ENCODE measurements at places on chromosomes 6 and 20.

- DNase-seq, result no peak
Observed at GRCh38 chr6:144217264-144217663, 66.9 kb downstream of the STX11 start.

DNA sequence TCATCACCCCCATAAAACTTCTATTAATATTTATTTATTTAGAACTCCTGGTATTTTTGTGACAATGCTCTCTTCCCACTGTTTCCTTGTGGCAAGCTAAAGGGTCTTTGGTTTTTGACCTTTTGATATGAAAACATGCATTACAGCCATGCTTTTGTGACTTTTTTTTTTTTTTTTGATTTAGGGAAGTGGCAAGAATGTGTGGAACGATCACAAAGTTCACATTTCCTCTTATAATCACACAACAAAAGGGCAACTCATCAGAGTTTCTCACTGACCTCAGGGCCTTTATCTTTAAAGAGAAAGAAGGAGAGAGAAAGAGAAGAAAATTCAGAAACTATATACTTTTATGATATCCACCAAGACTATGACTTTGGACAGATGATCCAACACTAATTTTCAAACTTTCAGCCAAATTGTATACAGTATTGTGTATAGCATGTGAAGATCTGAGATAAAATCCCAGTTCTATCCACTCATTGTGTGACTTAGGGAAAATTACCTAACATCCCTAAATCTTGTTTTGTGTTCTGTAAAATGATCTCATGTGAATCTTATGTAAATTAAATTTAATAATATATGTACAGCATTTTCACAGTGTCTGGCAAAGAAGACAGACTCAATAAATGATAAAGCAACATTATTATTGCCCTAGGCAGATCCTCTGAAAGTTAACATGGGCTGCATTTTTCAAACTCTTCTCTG lies 106.8 kb upstream of the MARCKS start:
- DNase-seq, result no peak

DNA sequence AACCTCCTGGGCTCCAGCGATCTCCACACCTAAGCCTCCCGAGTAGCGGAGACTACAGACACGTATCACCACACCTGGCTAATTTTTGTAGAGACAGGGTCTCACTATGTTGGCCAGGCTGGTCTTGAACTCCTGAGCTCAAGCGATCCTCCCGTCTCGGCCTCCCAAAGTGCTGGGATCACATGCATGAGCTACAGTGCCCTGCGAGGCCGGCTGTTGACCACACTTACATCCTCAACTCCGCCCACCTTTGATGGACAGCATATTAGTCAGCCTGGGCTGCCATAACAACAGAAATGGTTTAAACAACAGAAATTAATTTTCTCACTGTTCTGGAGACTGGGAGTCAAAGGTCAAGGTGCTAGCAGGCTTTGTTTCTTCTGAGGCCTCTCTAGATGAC lies 107.7 kb downstream of the JPH2 start:
- no peak for DNase-seq

- no peak for DNase-seq
Observed at GRCh38 chr20:12594410-12595088, 414.2 kb upstream of the SPTLC3 start.

- DNase-seq, result no peak
Observed at GRCh38 chr20:10329387-10330005, 104.5 kb downstream of the MKKS start.

DNA sequence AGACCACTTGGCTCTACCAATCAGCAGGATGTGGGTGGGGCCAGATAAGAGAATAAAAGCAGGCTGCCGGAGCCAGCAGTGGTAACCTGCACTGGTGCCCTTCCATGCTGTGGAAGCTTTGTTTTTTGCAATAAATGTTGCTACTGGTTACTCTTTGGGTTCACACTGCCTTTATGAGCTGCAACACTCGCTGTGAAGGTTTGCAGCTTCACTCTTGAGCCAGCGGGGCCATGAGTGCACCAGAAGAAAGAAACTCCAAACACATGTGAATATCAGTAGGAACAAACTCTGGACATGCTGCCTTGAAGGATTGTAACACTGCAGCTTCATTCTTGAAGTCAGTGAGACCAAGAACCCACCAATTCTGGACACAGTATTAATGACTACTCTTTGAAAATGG lies 89.9 kb upstream of the MBOAT1 start:
- DNase-seq, result no peak

DNA sequence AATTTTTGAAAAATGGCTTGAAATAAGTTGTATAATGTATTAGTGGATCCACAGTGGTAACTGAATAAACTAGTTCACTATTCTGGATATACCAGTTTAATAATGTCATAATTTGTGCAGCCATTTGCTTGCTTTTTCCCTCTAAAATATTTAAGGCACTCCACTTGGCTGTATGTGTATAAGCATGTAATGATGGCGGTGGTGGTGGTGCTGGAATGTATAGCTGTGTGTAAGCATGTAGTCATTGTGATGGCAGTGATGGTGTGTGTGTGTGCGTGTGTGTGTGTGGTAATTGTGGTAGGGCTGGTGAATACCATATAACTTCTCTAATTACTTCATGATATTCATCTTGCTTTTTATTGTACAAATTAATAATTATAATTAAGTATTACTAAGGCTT lies 89.2 kb upstream of the HIVEP1 start:
- no peak for DNase-seq

DNA sequence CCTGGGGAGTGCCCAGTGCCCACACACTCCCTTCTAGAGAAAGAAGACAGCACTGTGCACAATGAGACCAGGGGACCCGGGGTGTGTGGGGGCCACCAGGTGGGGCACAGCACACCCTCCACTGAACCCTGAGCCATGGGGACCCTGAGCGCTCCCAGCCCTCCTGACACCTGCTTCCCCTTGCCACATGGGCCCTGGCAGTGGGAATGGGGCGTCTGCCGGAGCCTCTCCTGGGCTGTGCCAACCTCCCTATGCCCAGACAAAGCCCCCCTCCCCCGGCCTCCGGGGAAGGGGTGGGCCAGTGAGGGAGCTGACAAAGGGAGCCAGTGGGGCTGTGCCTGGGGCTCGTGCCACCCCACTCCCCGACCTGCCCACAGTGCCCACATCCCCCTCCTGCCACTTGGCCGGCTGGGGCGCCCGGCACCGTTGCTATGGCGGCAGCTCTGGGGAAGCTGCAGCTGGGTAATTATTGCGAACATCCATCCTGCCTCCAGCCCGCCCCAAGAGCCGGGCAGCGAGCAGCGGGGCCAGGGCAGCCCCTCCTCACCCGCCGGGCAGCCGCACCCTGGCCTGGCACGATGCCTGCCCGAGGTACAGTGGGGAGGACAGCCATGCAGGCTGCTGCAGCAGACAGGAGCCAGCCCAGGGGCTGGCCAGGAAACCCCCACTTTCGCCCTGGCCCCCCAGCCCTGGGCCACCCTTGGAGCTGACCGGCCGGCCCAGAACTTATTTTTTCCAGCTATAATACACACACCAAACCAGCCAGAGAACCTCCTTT lies 41.9 kb upstream of the NOL4L start:
- no peak for DNase-seq

DNA sequence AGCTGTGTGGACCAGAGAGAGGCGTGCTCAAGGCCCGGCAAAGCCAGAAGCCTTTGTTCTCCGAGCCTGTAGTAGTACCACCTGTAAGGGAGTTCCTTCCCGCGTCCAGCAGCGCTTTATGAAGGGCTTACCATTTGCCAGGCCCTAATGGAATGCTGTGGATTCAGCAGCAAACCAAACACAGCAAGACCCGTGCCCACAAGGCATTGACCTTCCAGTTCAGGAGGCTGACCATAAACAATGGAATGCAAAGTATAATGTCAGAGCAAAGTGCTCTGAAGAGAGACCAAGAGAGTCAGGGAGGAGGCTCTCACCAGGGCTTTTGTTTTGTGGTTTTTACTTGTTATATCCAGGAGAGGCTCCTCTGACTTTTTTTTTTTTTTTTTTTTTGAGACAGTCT lies 209.8 kb downstream of the ZMYND8 start:
- DNase-seq, result no peak

DNA sequence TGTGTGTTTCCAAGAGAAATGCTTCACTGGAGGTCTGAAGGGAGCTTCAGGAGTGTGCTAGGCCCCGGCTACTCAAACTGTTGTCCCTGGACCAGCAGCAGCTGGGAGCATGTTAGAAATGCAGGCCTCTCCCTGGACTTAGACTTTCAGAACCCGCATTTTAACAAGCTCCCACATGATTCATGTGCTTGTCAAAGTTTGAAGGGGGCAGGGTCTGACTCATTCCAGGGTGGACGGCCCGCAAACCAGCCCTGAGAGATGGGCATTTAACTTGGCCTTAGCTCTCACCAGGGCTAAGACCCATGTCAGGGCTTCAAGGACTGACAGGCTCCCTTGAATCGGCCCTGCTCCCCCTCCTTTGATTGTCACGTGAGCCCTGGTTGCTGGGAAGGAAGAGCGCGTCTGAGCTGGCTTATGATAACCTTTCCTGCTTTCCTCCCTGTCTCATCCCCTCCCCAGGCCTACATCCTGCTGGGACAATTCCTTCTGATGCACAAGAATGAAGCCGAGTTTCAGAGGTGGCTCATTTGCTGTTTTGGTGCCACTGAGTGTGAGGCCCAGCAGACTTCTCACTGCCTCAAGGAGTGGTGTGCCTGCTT lies 35.5 kb downstream of the BANF2 start:
- DNase-seq, result no peak

DNA sequence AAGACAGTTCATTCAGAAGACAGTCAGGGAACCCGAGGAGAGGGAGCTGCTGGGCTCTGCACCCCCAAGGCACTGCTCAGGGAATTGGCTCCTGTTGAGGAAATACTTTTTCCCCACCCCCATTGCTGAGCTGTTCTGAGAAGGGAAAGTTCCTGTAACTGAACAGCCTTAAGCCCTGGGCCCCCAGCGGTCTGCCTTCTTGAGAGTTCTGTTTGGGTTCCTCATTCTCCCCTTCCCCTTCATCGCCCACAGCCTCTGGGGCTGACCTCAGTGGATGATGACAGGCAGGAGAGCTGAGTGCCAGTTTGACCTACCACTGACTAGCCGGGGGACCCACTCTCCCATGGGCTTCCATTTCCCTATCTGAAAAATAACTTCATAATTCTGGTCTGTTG lies 10.7 kb downstream of the HCK start:
- DNase-seq, result peak; percentile 64

DNA sequence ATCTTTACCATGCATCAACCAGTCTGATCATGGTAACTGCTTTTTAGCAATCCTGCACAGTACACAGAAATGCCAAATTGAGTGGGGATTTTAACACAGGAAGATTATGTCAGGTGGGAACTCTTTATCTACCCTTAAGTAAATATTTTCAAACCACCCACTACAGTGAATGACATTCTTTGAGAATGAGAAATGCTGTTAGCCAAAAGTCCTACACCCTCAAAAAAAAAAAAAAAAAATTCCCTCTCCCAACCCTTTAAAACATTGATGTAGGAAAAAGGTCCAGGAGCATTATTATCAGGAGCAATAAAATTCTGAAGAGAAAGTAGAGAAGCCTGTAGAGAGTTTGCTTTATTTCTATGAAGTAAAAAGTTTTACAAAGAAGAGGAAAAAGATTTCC lies 307.2 kb upstream of the THEMIS start:
- no peak for DNase-seq

DNA sequence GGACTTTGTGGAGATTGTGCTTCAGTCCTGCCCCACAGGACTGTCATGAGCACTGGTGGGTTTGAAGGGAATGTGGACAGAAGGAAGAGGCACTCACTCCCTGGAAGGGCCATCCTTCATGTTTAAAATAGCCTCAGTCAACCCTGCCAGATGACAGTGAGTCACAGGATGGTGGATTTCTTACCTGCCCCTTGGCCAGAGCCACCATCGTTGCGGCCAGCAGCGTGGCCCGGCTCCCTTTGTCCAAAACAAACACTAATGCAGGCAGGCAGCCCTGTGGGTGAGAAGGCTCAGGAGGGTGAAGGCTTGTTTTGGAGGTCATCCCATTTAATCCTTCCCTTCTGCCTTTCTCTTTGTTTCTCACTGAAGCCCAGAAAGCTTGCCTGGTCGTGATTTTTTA lies 422.7 kb downstream of the CD83 start:
- peak; percentile 31 for DNase-seq

- no peak for DNase-seq
Observed at GRCh38 chr20:55394592-55394991, 610.7 kb downstream of the CBLN4 start.

DNA sequence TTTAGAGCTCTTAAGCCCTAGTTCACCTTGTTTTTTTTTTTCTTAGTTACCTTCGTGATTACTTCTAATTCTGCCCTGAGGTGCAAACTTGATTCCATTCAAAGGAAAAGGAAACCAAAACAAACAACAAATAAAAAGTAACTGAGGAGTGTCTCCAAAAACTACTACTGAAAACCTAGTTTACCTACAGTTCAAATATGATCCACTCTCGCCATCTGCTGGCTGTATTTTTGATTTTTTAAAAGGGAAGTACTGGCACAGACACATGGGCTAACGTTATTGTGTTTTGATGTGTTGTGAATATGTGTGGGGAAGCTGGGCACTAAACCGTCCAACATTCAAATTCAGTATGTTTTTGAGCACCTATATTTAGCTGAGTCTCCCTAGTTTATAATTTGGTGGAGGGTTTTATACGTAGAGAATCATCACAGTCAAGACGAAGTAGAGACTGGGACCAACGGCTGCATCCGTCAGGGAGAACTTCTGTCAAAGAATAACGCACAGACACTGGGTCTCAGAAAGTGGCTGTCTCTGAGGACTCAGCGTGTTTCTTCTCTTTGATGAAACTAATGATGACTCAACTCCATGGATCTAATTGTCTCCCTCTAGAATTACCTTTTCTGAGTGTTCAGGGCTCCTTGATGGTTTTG lies 373.5 kb upstream of the BTBD3 start:
- DNase-seq, result no peak

DNA sequence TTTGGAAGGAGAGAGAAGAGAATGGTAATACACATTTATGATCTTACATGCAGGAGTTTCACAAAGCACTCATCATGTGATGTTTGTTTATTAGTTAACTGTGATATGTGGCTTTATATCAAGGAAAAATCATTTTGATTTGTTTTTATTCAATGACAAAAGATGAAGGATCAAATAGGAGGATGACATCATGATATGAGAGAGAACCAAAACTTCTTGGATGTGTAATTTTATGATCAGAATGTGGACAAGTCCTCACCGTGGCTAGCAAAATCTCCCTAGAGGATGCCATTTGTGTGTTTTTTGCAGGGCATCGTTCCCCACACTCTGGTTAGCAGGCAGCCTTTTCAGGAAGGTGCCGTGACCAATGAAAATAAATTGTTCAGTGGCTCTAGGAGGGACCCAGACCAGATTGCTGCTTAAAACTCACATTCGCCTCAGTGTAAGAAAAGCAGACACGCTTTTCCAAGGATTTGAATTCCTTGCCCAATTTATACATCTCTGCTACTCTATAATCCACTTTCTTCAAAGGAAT lies 552.7 kb downstream of the NKAIN2 start:
- DNase-seq, result no peak

DNA sequence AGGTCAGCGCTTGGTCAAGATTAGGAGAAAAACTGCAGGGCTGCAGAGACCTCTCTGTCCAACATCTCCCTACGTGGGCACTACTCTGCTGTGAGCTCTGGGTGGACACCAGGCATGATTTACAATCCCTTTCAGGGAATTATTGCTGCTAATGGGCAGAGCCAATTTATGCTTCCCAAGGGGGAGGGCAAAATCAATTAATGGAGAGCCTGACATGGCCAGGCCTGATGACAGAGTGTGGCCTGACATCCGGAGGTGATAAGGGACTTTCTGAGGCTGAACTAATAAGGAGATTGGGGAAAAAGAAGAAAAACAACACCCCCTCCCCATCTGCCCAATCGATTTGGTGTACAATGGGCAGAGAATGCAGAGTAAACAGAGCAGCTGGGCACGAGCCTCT lies 5.0 kb upstream of the KCNK16 start:
- DNase-seq, result no peak
